ENCODE measurements at places on chromosomes 16 and 17. TPM values are rescaled to one million over a fixed set of nuclear protein-coding genes. Genes with fewer than 3 reads are reported as not detected.

The BCO1 gene
- 1.2 TPM for polyA plus RNA-seq

The SHISA6 gene
- polyA plus RNA-seq, result 0.24 TPM

The CD300E gene
- 0.12 TPM for polyA plus RNA-seq

The FBXW10 gene
- polyA plus RNA-seq, result 1.1 TPM

The ABI3 gene
- polyA plus RNA-seq, result 9.3 TPM

The CCL5 gene
- polyA plus RNA-seq, result 8.3 TPM

The PRM3 gene
- not detected for polyA plus RNA-seq

The PITPNM3 gene
- 1.4 TPM for polyA plus RNA-seq

GRCh38 chr17:59437791-59438281, 106.4 kb downstream of the YPEL2 start:
- DNase-seq, result no peak

DNA sequence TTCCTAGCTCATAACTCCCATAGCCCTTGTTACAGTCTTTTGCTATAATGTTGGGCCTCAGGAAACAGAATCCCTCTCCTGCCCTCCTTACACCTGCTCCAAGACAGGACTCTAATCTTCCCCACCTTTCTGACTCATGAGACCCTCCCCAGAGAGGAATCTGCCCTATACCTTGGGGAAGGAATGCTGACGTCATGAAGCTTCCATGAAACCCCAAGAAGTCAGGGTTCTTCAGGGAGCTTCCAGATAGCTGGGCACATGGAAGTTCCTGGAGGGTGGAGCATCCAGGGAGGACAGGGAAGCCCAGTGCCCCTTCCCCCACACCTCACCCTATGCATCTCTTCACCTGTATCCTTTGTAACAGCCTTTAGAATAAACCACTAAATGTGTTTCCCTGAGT, 285.7 kb downstream of the SOX9 start:
- DNase-seq, result peak; percentile 66

- DNase-seq, result no peak
These were observed 435.2 kb downstream of the ZFHX3 start for GRCh38 chr16:72612718-72613117.

DNA sequence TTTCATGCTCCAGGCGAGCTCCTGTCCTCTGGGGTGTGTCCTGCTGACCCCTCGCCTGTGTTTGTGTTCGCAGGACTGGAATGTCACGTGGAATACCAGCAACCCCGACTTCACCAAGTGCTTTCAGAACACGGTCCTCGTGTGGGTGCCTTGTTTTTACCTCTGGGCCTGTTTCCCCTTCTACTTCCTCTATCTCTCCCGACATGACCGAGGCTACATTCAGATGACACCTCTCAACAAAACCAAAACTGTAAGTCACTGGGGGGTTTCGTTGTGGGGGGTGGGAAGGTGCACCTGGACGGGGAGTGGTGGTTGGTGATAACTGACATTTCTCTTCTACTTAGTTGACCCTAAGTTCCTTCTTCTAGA, 58.3 kb downstream of the ABCC1 start:
- DNase-seq, result no peak

DNA sequence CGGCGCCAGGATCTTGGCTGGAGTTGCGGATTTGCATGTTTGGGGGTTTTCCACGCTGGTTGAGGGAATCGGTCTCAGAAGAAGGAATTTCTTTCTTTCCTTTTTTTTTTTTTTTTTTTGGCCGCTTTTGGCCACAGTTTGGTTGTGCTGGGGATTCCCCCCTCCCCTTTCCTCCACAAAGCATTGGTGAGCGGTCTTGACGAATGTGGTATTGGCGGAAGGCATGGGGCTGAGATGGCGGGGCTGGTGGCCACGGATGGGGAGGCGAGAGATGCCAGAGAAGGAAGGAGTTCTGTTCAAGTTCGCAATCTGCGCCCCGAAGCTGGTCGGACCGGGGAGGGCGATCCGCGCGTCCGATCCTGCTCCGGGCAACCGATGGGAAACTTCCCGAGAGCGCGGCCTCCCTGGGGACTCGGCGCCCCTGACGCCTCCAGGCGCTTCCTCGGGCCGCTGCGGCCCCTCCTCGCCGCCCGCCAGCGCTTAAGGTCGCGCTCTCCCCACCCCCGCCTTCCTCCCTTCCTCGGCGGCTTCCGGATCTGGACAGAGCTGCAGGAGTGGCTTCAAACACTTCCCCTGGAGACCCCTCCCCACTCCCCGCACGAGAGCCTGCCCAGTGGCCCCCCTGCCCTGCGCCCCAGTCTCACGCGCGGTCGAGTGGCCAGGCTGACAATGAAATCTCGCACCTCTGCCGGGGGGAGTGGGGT, 43.2 kb downstream of the RAI1 start:
- DNase-seq, result no peak

DNA sequence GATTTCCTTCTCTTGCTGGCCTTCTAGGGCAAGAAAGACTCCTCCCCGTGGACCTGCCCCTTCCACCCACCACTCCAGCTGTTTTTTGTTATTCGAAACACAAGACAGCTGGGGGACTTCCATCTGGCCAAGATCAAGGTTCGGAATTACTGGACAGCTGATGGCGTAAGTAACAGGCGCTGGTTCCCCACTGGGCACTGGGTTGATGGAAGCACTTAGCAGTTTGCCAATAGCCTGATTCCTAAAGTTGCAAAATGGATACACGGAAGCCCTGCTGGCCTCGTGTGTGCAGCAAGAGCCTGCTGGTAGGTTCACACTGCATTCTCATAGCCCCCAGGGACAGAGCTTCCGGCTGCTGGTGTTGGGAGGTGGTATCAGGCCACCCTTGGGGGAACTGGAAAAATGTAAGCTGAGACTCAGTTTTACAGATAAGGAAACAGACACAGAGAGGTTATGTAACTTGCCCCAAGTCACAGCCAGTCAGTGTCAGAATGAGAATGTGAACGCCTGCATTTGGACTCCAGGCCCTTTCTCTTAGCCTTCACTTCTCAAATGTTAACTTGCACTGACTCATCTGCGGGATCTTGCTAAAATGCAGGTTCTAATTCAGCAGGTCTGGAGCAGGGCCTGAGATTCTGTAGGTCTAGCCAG, 171.7 kb downstream of the KATNIP start:
- no peak for DNase-seq

GRCh38 chr17:17443173-17443572, 33.6 kb upstream of the MED9 start:
- no peak for DNase-seq

DNA sequence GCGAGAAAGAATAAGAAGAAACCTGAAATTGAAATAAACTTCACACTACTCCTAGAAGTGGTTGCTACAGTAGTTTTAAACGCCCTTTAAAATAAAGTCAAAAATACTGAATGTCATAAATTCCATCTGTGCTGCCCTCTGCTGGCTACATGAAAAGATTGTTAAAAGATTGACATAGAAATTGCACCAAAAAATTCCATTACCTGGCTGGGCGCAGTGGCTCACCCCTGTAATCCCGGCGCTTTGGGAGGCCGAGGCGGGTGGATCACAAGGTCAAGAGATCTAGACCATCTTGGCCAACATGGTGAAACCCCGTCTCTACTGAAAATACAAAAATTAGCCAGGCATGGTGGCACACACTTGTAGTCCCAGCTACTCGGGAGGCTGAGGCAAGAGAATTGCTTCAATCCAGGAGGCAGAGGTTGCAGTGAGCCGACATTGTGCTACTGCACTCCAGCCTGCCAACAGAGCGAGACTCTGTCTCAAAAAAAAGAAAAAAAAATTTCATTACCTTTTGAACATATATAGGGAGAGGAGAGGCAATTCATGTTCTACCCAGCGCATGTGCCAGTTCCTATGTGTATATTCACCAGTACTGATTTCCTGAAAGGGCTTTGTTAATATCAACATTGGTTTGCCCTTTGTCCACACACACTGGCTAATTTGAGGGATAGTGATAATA, 36.5 kb downstream of the CYTH1 start:
- no peak for DNase-seq

- DNase-seq, result no peak
These were observed 1.1 kb downstream of the CACNB1 start for GRCh38 chr17:39196241-39196807.

- no peak for DNase-seq
These were observed 4.8 kb downstream of the KRT23 start for GRCh38 chr17:40932608-40933007.

- no peak for DNase-seq
These were observed 24.6 kb downstream of the IGF2BP1 start for GRCh38 chr17:49021768-49022103.

- no peak for DNase-seq
These were observed 29.3 kb upstream of the KDM8 start for GRCh38 chr16:27174007-27174406.

- no peak for DNase-seq
These were observed 233.5 kb upstream of the RPL38 start for GRCh38 chr17:73969956-73970355.

- no peak for DNase-seq
These were observed 57.1 kb downstream of the CYTH1 start for GRCh38 chr17:78724999-78725398.

DNA sequence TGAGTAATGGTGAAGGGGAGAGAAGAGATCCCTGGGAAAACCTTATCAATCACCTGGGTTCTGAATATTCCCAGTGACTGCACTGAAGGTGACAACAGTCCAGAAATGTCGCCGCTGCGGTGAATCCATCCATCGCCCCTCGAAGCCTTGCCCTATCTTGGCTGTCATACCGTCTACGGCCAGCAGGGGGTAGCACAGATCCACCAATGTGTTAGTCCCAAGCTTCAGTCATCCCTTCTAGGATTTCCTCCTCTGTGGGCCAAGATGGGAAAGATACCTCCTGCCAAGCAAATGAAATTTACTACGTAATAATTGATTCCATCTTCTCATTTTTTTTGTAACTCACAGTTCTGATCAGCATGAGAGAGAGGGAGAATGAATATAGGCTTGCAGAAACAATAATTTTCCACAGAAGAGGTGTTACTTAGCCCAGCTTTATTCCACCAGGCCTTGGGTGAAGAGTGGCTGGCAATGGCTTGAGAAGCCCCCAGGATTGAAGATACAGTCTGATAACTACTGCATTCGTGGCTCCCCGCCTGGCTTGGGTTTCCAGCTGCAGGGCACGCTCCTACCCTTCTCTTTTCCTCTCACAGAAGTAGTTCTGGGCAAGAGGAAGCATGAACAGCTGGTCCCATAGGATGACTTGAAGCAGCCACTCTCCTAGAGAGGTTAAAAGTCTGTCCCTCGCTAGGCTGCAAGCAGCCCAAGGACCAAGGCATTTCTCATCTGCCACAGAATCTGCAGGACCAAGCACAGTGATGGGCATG, 2.6 kb upstream of the FMNL1 start:
- DNase-seq, result peak; percentile 53

GRCh38 chr17:12024327-12024726, 3.6 kb downstream of the MAP2K4 start:
- DNase-seq, result no peak

DNA sequence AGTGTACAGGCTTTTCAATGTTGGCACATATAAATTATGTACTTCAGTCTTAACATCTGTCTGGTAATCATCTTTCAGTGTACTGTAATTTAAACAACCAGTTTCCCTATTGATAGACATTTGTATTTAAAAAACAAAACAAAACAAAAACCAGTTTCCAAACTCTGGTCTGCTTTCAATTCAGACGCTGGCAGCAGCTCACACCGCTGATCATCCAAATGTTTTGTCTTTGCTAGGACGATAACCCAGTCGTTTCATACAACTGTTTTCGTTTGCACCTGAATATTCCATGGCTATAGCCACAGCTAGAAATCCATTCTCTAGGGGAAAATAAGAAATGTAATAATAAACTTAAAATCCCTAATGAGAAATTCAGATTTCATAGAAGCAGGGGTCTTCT, 47.8 kb downstream of the RBFOX1 start:
- DNase-seq, result no peak

- no peak for DNase-seq
These were observed 5.7 kb upstream of the TSPOAP1 start for GRCh38 chr17:58334256-58334655.

DNA sequence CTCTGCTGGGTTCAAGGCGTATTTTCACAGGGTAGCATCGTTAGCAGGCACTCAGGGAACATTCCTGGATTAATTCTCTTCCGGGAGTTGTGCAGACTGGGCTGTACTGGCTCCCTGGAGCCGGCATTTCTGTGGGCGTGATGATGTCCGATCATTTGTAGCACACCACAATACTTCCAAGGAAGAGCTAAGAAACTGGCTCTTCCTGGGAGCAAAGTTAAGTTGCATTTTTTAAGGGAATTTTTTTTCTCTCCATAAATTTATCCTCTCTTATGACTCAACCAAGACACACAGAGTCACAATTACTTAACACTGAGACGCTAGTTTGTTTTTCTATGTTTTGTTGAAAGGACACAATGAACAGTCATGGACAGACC, 211.6 kb upstream of the FOXF1 start:
- DNase-seq, result no peak

GRCh38 chr16:4190086-4190485, 51.8 kb downstream of the SRL start:
- DNase-seq, result no peak

DNA sequence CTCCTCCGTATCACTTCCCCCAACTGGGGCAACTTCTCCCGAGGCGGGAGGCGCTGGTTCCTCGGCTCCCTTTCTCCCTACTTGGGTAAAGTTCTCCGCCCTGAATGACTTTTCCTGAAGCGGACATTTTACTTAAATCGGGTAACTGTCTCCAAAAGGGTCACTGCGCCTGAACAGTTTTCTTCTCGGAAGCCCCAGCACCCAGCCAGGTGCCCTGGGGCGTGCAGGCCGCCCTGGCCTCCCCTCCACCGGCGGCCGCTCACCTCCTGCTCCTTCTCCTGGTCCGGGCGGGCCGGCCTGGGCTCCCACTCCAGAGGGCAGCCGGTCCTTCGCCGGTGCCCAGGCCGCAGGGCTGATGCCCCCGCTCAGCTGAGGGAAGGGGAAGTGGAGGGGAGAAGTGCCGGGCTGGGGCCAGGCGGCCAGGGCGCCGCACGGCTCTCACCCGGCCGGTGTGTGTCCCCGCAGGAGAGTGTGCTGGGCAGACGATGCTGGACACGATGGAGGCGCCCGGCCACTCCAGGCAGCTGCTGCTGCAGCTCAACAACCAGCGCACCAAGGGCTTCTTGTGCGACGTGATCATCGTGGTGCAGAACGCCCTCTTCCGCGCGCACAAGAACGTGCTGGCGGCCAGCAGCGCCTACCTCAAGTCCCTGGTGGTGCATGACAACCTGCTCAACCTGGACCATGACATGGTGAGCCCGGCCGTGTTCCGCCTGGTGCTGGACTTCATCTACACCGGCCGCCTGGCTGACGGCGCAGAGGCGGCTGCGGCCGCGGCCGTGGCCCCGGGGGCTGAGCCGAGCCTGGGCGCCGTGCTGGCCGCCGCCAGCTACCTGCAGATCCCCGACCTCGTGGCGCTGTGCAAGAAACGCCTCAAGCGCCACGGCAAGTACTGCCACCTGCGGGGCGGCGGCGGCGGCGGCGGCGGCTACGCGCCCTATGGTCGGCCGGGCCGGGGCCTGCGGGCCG, 1.6 kb downstream of the HIC1 start:
- DNase-seq, result peak; percentile 70
